ENCODE measurements at places on chromosomes 11 and 22.

- peak; percentile 39 for DNase-seq
Observed at GRCh38 chr11:102007567-102008437, 39.4 kb upstream of the CFAP300 start.

- DNase-seq = no peak
Observed at GRCh38 chr11:60168306-60168705, 14.6 kb downstream of the MS4A6A start.

GRCh38 chr11:71120471-71120896 is 131.9 kb downstream of the SHANK2 start:
- DNase-seq = no peak

GRCh38 chr11:78595436-78596130 is 20.9 kb upstream of the NARS2 start:
- no peak for DNase-seq

DNA sequence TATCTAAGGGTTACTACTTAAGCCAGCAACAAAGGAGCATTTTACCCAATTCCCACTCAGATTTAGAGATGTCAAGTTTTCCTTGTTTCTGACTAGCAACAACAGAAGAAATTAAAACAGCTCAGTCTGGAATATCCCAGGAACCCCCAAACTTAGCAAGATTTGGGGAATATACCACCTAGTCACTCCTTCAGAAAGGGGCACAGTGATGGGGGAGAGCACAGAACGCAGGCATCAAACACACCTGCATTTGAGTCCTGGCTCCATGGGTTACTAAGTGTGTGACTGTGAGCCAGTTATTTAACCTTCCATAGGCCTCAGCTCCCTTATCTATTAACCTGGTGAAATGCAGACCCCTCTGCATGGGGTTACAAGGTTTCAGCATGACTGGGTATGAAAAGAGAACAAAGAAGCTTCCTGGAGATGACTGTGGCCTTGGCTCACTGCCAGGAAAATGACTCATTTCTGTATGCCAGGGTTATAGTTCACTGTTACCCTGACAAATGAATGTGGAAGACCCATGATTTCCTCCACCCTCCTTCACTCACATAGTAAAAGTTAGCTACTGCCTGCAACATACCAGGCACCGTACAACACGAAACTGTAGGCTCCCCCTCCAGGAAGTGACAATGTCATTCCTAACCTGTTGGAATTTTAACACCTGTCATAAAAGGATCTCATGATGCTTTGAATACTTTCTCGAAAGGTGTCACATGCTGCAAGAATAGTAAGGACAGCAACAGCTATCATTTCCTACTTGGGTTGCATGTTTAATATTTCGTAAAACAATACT is 79.6 kb downstream of the ME3 start:
- DNase-seq = peak; percentile 27

GRCh38 chr11:65651589-65652510 is 10.9 kb downstream of the RELA start:
- DNase-seq = no peak

GRCh38 chr11:70050243-70050642 is 27.9 kb upstream of the ANO1 start:
- DNase-seq = no peak

GRCh38 chr11:109040303-109040702 is 375.4 kb downstream of the DDX10 start:
- peak; percentile 4 for DNase-seq

DNA sequence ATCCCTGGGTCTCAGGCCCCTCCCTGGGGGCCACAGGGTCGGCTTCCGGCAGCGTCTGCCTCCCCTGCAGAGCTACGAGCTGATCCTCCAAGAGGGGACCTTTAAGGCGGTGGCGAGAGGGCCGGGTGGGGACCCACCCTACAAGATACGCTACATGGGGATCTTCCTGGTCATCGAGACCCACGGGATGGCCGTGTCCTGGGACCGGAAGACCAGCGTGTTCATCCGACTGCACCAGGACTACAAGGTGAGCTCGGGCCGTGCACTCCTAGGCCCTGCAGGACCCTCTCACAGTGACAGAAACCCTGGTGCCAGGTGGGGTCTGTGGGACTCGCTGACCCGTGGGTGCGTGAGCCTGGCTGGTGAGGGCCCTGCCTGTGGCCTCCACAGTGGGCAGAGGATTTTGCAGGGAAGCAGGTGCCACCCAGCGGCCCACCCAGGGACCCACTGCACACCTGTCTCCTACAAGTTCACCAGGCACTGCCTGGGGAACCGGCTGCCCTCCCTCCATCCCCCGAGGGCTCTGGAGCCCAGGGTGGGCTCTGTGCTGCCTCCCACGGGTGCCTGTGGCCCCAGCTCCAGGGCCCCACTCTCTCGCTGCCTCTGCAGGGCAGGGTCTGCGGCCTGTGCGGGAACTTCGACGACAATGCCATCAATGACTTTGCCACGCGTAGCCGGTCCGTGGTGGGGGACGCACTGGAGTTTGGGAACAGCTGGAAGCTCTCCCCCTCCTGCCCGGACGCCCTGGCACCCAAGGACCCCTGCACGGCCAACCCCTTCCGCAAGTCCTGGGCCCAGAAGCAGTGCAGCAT is 13.7 kb downstream of the MUC5B start:
- DNase-seq = no peak

DNA sequence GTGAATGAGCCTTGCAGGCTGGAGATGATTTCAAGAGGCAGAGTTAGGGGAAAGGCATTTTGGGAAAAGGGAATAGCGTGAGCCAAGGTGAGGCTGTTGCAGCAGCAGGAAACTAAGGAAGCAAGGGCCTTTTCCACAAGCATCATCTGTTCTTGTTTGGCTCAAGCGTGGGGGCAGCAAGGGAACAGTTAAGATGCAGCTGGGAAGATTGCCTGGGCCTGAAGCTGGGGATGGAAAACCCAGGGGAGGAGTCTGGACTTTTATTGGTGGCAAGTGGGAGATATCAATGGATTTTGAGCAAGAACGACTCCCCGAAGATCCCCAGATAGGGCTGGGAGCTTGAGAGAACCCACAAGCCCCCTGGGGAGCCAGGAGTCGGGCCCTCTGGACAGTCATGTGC is 27.3 kb upstream of the PICK1 start:
- no peak for DNase-seq

DNA sequence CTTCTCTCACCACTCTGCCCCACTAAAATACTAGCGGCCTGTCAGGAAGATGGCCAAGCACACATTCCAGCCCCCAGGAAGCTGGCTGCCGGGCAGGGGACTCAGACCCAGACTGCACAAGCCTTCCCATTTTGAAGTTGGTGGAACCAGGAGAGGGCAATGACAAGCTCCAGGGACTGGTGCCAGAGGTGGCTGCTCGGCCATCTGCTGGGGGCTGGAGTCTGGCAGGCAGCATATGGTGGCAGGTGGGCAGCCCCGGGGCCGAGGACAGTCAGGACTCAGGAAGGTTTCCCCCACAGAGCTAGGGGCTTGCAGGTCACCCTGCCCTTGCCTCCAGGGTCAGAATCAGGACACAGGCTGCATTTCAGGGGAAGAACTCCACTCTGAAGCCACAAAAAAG is 22.6 kb downstream of the KCNJ5 start:
- no peak for DNase-seq

DNA sequence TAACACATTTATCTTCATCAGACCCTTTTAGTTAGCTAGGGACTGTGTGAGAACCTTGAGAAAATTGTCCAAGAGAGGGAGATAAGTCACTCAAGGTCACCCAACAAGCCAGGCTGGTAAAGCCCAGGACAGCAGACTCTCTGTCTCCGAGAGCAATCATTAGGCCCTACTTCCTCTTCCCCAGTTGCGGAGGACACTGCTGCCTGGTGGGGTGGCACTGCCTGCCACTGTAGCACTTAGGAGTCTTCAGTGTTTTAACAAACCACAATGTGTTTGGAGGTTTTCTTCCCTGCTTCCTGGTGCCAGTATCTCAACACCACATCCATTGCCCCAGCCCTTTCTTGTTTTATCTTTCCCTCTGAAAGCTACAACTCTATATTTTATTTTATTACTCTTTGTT is 132.1 kb upstream of the LDLRAD3 start:
- no peak for DNase-seq

- DNase-seq = no peak
Observed at GRCh38 chr11:125980436-125980835, 34.6 kb downstream of the VSIG10L2 start.

GRCh38 chr11:67641338-67642172 is 2.0 kb upstream of the TBX10 start:
- DNase-seq = no peak

DNA sequence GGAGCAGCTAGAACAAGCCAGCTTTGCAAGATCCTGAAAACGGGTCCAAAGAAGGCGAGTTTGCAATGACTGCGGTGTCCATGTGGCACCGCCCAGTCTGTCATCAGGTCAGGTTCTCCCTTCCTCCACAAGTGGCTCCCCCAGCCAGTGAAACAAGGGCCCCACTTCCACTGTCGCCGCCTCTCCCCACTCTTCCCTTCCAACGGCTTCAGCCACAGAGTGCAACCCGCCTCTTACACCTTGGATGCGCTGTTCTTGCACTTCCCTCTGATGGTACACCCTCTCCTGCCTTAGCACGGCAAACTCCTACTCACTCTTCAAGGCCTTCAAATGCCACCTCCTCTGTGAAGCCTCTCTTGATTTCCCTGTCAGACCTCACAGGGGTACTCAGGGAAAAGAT is 10.8 kb upstream of the TCF20 start:
- DNase-seq = no peak

DNA sequence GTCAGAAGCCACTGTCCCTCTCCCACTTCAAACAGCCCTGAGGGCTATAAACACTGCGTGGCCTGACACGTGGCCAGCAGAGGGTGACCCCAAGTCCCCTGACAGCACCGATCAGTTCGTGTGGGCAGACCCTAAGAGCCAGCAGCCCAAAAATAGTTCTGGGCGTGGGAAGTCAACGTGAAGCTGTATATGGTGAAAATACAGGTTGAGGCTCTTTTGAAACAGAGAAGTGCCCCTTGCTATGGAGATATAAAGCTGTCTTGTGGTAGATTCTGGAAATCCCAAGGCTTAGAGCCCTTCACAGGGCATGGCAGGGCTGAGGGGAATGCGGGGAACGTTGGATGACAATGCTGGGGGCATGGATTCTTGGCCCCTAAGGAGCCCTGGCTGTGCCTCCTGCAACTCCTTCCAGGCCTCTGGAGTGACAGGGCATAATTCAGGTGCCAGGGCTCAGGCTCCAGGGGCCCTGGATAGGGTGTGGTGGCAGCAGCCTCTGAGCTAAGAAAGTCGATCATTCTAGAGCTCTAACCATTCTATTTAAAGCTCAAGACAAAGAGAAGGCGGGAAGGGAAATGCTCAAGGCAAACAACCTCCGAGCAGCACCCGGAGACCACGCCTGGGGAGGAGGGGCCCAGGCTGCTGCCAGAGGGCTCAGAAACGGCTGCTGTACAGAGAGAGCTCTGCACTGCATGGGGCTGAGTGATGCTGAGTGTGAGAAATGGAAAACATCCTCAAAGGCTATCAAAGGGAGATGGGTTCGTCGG is 60.4 kb upstream of the CD5 start:
- DNase-seq = no peak

DNA sequence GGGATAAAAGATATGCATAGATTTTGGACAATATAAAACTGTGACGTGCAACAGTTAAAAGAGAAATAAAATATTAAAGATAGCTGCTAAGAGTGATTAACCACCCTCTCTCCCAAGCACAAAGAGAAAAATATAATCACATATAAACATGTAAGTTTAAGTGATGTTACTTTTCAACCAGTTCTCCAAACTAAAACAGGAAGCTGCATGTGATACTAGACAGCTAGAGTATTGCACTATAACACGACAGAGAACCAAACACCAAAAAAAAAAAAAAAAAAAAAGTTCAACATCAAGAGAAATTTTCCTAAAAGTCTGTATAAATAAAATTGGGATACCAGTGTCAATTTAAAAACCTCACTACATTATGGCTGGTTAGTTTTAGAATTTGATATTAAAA is 79.1 kb downstream of the PICALM start:
- no peak for DNase-seq

DNA sequence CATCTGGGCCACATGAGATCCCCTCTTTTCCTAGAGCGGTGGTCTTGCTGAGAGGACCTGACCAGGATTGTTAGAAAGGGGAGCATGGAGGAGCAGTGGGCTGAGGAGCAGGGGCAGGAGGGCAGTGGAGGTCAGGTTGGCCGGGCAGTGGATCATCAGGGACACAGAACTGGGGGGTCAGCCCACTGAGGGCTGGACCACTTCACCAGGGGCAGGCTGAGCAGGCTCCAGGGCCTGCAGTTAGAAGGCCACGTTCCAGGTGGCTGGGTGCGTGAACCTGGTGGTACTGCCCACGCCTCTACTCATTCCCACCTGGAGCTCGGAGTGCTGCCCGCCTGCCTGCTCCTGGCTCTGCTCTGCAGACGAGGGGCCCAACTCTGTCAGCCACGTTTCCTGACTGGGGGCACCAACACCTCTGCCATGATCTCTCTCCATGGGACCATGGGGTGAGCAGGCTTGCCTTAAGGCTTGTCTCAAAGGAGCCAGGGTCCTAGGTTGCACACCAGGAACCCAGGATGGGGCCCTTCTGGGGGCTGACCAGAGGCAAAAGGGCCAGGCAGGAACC is 9.7 kb downstream of the MRGPRF start:
- no peak for DNase-seq
